Kidney (tissue), 22 donors: ENCODE measurements at places on chromosomes 12 and 14.

DNA sequence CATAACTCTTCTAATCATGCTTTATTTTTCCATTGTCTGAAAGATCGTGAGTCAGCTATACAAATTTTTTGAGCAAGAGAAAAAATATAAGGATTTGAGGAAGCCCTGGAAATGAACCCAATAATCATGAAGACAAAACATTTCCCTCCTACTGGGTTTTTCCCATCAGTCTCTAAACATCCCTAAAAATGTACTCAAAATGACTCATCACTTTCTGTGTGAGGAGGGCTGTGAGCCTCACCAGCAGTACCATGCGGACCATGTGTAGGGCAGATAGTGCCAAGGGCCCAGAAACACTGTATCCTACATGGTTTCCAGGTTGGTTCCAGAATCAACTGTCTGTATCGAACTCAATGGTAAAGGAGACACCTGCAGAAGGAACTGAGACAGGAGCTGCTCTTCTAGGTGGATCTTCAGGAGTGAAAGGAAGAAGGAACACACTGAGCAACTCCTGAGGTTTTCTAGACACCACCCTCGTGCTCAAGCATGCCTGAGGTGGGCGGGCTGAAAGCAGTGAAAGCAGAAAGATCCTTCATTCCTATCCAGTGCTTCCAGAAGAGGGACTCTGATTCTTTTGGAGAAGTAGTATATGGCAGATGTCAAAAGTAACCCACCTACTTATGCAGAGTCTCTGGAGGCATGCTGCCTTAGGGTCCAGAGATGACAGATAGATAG, 48.6 kb upstream of the RHOJ start:
- DNase-seq, result no peak

DNA sequence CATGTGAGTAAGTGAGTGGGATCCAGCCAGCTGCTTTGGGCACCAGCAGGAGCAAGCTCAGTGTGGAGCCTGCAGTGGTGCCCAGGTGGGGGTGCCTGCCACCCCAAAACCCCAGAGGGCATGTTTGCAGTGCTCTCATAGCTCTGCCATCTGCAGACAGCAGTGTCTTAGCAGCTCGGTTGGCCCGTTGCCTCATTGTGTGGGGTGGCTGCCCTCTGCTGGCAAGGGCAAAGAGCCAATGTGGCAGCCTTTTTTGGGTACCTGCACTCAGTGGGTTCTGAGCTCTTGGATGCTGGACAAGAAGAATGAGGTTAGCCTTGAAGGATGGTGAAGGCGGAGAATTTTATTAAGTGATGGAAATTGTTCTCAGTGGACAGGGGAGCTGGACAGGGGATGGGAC, 52.3 kb downstream of the NEUROD4 start:
- DNase-seq, result peak; percentile 70

DNA sequence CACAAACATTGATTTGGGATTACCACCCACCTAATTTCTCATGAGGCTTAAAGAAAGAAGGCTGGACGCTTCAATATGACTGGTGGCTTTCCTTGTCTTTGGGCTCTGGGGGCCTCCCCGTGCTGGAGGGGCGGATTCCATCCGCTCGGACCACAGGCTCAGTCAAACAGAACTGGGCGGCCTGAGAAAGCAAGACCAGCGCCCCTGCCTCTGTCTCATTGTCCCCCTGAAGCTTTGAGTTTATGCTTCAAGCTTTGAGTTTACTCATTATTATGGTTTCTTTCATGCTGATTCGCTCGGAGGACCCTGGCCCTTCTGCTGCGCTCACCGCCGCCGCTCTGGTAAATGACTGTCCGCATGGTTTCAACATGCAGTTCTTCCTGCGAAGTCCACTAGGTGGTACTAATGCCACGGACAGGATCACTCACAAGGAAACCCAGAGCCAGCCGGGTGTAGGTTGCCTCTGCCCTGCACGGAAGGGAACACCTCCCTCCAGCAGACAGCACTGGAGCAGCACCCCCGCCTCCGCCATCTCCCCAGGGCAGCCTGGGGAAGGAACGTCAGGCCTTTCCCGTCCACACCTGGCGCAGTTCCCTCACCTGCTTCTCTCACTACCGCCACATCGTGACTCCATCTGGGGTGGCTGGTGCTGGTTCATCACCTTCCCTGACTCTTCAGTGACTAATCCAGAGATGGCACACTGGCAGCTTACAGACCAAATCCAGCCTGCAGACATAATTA, 13.2 kb upstream of the TIGAR start:
- DNase-seq, result peak; percentile 90

GRCh38 chr14:67313153-67313552, 46.5 kb downstream of the ATP6V1D start:
- no peak for DNase-seq

DNA sequence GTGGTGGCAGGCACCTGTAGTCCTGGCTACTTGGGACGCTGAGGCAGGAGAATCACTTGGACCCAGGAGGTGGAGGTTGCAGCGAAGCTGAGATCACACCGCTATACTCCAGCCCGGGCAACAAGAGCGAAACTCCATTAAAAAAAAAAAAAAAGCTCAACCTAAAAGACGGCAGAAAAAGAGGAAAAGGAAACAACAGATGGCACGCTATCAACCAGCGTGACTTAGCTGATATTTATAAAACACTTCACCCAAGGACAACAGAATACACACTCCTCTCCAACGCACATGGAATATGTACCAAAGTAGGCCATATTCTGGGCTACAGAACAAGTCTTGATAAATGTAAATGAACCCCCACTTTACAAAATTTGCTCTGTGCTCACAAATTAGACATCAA, 34.0 kb upstream of the CLMN start:
- DNase-seq, result no peak

GRCh38 chr14:63345826-63346225, 27.1 kb upstream of the GPHB5 start:
- DNase-seq, result peak; percentile 62

DNA sequence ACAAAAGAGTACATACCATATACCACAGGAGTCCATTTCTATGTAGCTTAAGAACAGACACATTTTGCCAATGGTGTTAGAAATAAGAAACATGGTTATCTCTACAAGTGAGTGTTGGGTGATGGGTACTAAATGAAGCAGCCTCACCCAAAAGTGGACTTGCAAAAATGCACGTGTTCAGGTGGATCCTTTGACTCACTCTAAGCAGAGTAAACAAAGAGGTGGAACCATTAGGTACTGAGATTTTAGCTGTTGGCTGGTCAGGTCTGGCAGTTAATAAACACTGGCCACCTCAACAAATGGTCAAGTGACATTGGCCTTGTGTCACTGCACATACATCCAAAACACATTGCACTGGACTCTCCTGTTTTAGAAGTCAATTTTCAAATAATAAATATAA, 27.6 kb downstream of the EVL start:
- DNase-seq, result no peak

- no peak for DNase-seq
These were observed 25.1 kb downstream of the FGFR1OP2 start for GRCh38 chr12:26963413-26963812.

DNA sequence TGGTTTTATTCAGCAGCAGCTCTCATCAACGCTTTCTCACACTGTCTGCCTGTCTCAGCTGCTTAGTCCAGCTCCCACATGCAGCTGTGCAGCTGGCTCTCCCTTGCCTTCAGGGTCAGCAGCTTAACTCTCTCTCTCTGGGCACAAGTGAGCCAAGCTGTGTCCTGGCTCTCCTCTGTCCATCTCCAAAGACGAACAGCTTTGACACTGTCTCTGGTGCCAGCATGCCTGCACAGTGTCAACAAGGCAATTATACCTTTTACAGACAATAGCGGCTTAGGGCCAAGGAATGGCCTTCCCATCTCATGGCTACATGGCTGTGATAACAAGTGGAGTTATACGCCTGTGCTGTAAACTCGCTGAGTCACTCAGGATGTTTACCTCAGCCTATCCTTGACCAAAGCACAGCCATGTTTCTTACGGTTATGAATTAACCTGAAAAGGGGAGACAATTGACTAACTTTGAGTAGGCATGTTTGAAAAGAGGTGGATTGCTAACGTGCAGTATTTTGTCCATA, 38.4 kb upstream of the MANSC4 start:
- DNase-seq, result peak; percentile 45

DNA sequence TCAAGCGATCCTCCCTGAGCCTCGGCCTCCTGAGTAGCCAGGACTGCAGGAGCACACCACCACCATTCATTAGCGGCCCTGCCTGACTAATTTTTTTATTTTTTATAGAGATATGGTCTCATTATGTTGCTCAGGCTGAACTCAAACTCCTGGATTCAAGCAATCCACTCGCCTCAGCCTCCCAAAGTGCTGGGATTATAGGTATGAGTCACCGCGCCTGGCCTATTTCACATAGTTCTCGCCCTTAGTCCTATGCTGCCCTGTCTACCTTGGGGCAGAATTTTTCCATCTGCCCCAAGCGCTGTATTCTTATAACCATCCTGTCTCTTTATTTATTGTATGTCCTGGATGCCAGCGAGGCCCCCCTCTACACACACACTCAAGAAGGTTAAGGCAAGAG, 50.9 kb upstream of the BCL2L14 start:
- no peak for DNase-seq

GRCh38 chr12:49105504-49106084, 5.1 kb downstream of the LMBR1L start:
- DNase-seq, result no peak

DNA sequence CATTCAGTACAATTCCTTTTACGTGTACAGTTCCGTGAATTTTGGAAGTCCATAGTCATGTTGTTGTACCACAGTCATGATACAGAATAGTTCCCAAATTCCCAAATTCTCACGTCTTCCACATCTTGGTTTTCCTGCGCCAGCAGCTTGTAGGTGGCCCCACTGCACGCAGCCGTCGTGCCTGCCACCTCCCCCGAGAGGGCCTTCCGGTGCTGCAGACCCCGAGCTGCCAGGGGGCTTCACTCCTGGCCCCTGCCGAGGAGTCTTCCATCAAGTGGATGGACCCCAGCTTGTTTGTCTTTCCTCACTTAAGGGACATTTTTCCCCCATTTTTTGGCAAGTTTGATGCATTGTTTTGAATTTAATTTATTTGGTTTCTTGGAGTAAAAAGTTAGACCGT, 16.8 kb downstream of the MTA1 start:
- no peak for DNase-seq

DNA sequence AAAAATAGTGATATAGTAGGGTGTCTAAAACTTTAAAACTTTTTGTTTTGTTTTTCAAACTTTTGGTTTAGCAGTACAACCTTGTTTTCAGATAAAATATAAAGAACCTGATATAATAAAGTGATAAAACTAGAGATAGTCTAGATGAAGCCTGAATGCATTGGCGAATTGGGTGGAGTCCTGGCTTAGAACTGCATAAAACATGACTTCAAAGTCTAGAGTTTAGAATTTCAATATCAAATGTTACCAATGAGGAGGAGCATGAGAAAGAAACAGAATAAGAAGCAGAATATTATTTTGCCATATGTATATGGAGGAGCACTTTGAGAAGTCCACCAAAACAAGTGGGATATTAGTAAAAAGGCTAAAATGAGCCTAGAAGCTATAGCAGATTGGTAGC, 263.6 kb downstream of the TMEM117 start:
- DNase-seq, result no peak

GRCh38 chr12:103884316-103884715, 43.3 kb upstream of the NT5DC3 start:
- no peak for DNase-seq

GRCh38 chr14:81831128-81831820, 297.6 kb upstream of the SEL1L start:
- no peak for DNase-seq

DNA sequence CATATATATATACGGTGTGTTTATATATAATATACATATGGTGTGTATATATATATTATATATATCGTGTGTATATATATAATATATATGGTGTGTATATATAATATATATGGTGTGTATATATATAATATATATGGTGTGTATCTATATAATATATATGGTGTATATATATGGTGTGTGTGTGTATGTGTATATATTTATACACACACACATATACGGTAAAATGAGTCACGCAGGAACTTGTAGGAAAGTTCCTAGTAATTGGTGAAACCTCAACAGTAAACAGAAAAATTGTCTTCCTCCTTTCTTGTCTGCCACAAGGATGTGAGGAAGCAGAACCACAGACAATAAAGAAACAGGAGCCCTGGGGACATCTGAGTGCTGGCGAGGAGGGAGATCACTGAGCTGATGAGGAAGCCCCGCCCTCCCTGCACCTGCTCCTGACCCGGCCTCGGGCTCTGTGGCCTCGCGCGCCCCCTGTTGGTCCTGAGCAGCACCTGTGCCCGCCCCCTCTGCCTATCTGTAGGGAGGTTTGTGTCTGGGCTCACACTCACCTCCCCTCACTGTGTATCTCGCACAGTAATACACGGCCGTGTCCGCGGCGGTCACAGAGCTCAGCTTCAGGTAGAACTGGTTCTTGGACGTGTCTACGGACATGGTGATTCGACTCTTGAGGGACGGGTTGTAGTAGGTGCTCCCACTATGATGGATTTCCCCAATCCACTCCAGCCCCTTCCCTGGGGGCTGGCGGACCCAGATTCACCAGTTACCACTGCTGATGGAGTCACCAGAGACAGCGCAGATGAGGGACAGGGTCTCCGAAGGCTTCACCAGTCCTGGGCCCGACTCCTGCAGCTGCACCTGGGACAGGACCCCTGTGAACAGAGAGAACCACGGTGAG, 1079.4 kb downstream of the TMEM121 start:
- DNase-seq, result no peak

- no peak for DNase-seq
These were observed 182.2 kb upstream of the FBXO33 start for GRCh38 chr14:39614297-39614923.

- DNase-seq, result no peak
These were observed 139.5 kb upstream of the AEBP2 start for GRCh38 chr12:19299765-19300164.

- DNase-seq, result no peak
These were observed 76.6 kb downstream of the SINHCAF start for GRCh38 chr12:31249356-31249755.

GRCh38 chr14:53808042-53808441, 148.6 kb downstream of the BMP4 start:
- no peak for DNase-seq

DNA sequence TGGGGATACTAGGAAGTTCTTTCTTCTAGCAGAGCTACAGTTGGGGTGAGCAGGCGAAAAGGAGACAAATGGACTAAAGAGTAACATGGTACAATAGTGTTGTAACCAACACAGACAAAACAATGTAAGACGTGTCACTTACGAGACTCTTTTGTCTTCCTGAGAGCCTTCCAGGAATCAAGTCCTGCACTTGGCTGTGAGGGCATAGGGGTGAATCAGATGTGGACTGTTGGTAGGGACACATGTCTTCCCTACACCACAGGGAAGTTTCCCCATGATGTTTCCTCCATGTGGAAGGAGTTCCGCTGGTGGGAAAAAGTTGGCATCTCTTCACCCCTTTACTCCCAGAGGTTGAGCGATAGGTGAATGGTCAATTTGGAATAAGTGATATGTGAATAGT, 364.7 kb downstream of the NUAK1 start:
- DNase-seq, result no peak
